Stimulated activated CD8-positive, alpha-beta memory T cell treated with anti-CD3 and anti-CD28 coated beads, Interleukin-7, amount 100 ng/mL, for 48 hours (primary cell): ENCODE measurements at places on chromosomes 3 and 15.

GRCh38 chr3:114565216-114565615 is 271.4 kb downstream of the TIGIT start:
- DNase-seq, result no peak

- DNase-seq, result no peak
Measured at GRCh38 chr3:105108823-105109222, 257.9 kb upstream of the ALCAM start.

DNA sequence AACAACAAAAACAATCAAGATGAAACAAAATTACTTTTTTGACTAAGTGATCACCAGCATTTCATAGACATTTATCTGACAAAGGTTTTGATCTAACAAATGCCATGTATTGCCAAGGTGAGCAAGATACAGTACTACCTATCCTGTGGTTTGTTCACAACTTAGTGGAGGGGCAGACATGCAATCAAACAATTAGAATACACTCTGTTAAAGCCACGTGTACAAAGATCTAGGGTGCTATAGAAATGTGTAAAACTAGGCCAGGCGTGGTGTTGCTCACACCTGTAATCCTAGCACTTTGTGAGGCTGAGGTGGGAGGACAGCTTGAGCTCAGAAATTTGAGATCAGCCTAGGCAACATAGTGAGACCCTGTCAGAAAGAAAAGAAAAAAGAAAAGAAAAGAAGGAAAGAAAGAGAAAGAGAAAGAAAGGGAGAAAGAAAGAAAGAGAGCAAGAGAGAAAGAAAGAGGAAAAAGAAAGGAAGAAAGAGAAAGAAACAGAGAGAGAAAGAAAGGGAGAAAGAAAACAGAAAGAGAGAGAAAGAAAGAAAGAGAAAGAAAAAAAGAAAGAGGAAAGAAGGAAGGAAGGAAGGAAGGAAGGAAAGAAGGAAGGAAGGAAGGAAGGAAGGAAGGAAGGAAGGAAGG is 1.4 kb upstream of the TRIM69 start:
- no peak for DNase-seq

- no peak for DNase-seq
Measured at GRCh38 chr3:58175437-58176184, 35.2 kb downstream of the DNASE1L3 start.

- no peak for DNase-seq
Measured at GRCh38 chr3:35670408-35670965, 31.2 kb downstream of the ARPP21 start.

DNA sequence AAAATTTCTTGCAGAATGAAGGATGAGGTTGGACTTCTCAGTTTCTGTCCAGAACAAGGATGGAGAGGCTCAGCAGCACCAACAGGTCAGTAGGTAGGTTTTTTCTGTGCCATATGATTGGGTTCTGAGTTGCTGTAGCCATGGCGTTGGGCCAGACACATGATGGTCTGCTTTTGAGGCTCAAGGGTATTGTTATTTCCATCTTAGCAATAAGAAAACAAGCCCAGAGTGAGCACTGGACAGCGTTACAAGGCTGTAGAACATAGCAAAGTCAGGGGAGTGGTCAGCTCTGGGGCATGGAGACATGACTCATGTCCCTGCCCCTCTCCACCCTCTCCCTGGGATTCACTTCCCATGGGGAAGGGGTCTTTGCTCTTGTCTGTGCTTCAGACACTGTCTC is 137.6 kb upstream of the TOPAZ1 start:
- DNase-seq, result no peak

GRCh38 chr3:5489536-5489935 is 302.0 kb downstream of the EDEM1 start:
- DNase-seq, result no peak

GRCh38 chr3:76365275-76365674 is 579.9 kb upstream of the ZNF717 start:
- DNase-seq, result no peak

DNA sequence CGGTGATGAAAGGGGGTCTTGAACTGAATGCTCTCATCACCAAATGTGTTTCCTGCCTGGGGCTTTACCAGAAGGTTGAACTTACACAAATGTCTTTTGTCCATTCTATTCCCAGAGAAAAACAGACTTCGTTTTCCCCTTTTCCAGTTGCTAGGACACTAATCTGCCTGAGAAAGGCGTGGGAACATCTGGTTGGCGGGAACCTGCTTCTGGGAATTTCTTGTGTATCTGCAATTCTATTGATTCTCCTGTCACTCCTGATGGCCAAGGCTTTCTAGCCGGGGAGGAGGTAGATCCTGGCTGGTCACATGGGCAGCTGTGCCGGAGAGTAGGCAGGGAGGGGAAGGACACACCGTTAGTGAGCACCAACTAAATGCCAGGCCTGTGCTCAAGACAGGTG is 31.1 kb upstream of the CCDC174 start:
- DNase-seq, result no peak

DNA sequence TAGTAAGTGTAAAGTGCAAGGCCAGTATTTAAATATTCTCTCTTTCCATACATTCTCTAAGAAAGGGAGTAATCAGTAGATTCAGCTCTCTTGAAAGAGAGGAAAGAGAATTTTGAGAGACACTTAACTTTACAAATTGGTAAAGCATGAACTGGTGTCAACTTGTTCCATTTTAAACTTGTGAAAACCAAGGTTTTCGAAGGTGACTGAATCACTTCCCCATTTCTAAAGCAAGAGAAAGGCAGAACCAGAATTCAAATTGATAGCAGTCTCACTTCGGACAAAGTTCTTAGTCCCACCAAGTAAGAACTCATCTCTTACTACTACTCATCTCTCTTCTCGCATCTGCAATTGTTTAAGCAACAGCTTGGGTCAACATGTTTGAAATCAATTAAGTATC is 22.4 kb downstream of the TJP1 start:
- DNase-seq, result no peak

GRCh38 chr15:99474909-99475753 is 90.7 kb upstream of the MEF2A start:
- no peak for DNase-seq

- no peak for DNase-seq
Measured at GRCh38 chr15:101407966-101408775, 81.3 kb downstream of the PCSK6 start.

DNA sequence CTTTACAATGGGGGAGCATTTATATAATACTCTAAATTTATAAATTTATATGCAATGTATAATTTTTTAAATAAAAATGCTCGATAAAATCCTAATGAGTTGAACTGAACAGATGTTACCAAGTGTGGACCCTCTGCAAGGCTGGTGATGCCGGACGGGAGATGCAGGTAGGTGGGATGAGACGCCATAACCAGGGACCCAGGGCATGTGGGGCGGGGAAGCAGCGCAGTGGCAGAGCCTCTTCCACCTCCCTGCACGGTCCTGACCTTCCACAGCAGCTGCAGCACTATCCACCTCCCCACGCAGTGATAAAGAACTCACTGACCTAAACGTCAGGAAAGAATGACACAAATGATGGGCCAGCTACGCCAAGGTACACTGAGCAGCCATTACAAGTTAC is 12.8 kb downstream of the PCSK6 start:
- DNase-seq, result no peak

- no peak for DNase-seq
Measured at GRCh38 chr3:127731546-127732289, 59.0 kb downstream of the ABTB1 start.

GRCh38 chr15:33021806-33022389 is 172.6 kb downstream of the FMN1 start:
- no peak for DNase-seq

DNA sequence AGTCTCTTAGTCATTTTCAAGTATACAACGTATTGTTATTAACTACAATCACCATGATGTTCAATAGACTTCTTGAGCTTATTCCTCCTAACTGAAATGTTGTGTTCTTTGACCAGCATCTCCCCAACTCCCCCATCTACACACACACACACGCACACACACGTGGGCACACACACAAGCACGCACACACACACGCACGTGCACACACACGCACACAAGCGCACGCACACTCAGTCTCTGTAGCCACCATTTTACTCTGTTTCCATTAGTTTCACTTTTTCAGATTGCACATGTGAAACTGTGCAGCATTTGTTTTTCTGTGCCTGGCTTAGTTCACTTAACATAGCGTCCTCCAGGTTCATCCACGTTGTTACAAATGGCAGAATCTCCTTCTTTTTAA is 247.0 kb downstream of the XXYLT1 start:
- no peak for DNase-seq

GRCh38 chr3:184237807-184238206 is 8.4 kb downstream of the VWA5B2 start:
- no peak for DNase-seq

DNA sequence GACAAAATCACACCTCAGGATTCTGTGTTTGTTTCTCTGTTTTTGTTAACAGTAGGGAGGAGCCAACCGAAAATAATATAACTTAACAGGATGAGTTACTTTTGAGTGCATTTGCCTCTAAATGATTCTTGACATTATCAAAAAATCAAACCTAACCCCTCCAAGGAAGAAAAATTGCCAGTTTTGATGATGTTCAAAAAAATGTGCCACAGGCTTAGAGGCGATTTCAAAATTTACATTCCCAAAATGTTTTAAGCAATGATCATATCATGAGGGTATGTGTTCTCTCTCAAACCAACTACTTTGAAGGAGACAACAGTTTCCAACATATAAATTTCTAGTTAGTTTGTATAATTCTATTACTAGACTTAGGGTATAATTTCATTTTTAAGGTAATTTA is 6.7 kb downstream of the VGLL3 start:
- no peak for DNase-seq

DNA sequence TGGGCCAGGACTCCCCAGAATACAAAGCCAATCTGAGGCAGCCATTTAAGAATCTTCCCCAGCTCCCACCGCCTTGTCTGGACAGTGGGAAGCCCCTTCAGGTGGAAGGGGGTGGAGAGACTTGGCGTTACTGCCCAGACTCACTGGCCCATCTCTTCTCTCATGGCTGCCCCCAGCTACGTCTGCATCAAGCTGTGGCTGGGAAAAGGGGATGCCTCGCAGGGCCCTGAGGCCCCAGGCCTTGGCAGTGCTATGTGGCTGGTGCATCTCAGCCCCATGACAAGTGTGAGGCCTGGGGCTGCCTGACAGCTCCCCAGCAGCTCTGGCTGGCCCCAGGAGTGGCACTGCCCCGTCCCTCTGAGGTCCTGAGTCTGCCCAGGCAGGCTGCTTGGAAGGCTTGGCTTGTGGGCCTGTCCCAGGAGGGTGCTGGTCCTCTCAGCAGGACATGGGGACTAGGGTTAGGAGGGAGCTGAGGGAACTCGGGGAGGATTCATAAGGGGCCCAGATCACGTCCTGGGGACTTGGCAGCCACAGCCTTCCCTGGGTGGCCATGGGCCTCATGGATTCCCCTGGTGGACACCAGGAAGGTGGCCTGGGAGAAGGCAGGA is 20.2 kb upstream of the SLC41A3 start:
- DNase-seq, result no peak

DNA sequence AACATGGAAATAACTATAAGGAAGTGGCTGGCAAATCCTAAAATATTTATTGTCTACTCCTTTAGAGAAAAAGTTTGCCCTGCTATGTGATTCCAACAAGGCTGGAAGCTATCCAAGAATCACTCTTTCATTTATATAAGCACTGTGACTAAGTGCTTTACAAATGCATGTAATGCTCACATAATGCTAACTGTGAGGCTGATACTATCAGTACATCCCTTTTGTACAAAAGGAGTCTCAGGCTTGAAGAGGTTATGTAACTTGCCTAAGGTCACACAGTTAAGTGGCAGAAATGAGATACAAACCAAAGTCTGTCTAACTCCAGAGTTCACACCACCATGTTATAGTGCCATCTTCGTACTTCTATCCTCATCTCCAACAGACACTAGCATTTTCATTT is 17.0 kb downstream of the TOPBP1 start:
- no peak for DNase-seq

DNA sequence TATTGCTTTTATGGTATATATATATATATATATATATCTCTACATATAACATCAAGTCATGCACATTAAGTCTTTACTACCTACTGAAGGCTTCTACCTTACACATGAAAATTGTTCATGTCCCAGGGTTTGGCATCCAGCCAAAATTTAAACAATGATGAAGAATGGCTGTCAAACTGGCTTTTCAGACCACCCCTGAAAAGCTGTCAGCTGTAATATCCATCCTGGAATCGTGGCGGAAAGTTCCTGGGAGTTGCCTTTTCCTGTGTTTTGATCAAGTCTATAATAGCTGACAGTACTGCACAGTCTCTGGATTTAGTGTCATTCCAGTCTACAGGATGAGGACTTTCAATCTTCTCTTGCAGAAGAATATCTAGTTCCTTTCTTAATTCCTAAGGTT is 48.3 kb downstream of the DHX36 start:
- DNase-seq, result no peak

GRCh38 chr3:29275309-29275708 is 5.6 kb upstream of the RBMS3 start:
- no peak for DNase-seq

GRCh38 chr3:72999951-73000350 is 3.3 kb downstream of the PPP4R2 start:
- DNase-seq, result no peak

DNA sequence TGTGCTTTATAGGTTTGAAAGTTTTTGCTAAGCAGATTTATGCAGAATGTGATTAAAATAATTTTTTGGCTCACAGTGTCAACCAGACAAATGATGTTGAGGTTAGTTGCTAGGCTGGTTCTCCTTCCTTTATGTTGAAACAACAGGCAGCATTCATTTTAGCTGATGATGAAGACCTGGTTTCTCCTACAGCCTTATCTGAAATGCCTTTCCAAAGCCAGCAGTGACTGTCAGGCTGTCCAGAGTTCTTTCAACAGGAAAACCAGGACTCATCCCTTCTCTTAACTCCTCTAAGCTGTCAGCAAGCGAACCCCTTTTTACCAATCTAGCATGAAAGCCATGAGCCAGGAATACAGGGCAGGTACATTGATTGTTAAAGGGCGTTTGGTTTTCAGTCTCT is 84.1 kb downstream of the ZNF609 start:
- DNase-seq, result no peak

GRCh38 chr15:60528530-60528929 is 49.6 kb upstream of the ICE2 start:
- DNase-seq, result no peak

GRCh38 chr3:69130689-69131088 is 8.3 kb upstream of the LMOD3 start:
- no peak for DNase-seq

- no peak for DNase-seq
Measured at GRCh38 chr3:37715358-37715757, 146.3 kb upstream of the CTDSPL start.

DNA sequence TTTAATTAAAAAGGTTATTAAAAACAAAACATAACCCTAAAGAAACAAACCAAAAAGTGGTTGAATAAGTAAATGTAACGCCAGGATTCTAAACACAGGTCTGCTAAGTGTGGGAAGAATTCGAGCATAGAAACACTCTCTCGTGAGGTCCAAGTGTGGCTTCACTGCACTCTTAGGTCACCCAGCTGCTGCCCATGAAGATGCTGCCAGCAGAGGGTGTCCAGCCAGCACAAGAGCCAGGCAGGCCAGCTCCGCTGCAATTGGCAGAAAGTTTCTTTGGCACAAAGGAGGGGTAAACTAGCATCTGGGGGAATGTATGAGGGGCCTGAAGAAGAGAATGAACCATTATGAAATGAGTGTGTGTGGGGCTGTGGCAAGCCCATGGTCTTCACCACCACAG is 215.7 kb upstream of the FEZF2 start:
- no peak for DNase-seq

GRCh38 chr3:177084616-177085015 is 112.7 kb downstream of the TBL1XR1 start:
- no peak for DNase-seq

- no peak for DNase-seq
Measured at GRCh38 chr15:57015897-57016296, 97.5 kb downstream of the TCF12 start.
